ENCODE measurements at places on chromosomes 2 and 18. TPM values are rescaled to one million over a fixed set of nuclear protein-coding genes. Genes with fewer than 3 reads are reported as not detected.

FASTKD2 gene
- polyA plus RNA-seq, result 17.8 TPM

PDCL3 gene
- 41.6 TPM for polyA plus RNA-seq

ITGB6 gene
- 0.32 TPM for polyA plus RNA-seq

C1GALT1C1L gene
- polyA plus RNA-seq, result 3.5 TPM

LAMA3 gene
- polyA plus RNA-seq, result 1.7 TPM

ZCCHC2 gene
- 5.4 TPM for polyA plus RNA-seq

CCL20 gene
- polyA plus RNA-seq, result not detected

PAIP2B gene
- 14.2 TPM for polyA plus RNA-seq

AOX1 gene
- 7.2 TPM for polyA plus RNA-seq

UGT1A10 gene
- polyA plus RNA-seq, result not detected

TIGD1 gene
- polyA plus RNA-seq, result 1.9 TPM

FOXI3 gene
- polyA plus RNA-seq, result not detected

ALKAL2 gene
- 0.72 TPM for polyA plus RNA-seq

RGPD3 gene
- 0.11 TPM for polyA plus RNA-seq

SCTR gene
- 0.50 TPM for polyA plus RNA-seq

PDE11A gene
- 0.16 TPM for polyA plus RNA-seq

RRM2 gene
- polyA plus RNA-seq, result 0.54 TPM

COL6A3 gene
- polyA plus RNA-seq, result 33.2 TPM

DIPK1C gene
- polyA plus RNA-seq, result 5.7 TPM

SLC9A2 gene
- 0.02 TPM for polyA plus RNA-seq

PSMA8 gene
- polyA plus RNA-seq, result 0.05 TPM

KIF5C gene
- polyA plus RNA-seq, result 0.86 TPM

NFU1 gene
- polyA plus RNA-seq, result 62.5 TPM

FIGN gene
- 2.7 TPM for polyA plus RNA-seq

TGFA gene
- 0.81 TPM for polyA plus RNA-seq

PKDCC gene
- 145 TPM for polyA plus RNA-seq

SPATA3 gene
- polyA plus RNA-seq, result not detected

LOXHD1 gene
- polyA plus RNA-seq, result 0.34 TPM

GATA6 gene
- polyA plus RNA-seq, result 52.4 TPM
